ENCODE measurements at places on chromosomes 1 and 21. TPM values are rescaled to one million over a fixed set of nuclear protein-coding genes. Genes with fewer than 3 reads are reported as not detected.

Gene LENEP
- not detected for total RNA-seq

Gene SPATA21
- not detected for total RNA-seq

Gene FCRLB
- 1.0 TPM for total RNA-seq

Gene CD52
- not detected for total RNA-seq

Gene CLDN19
- 1.6 TPM for total RNA-seq

Gene DNAJC28
- total RNA-seq = 2.1 TPM

Gene C8A
- not detected for total RNA-seq

Gene TRABD2B
- total RNA-seq = 0.52 TPM

Gene UTS2
- total RNA-seq = not detected

Gene FCRL1
- under 0.01 TPM for total RNA-seq

Gene FMOD
- total RNA-seq = 58.5 TPM

Gene TMEM240
- total RNA-seq = 2.1 TPM

Gene LCE1F
- total RNA-seq = not detected

Gene NUDT4B
- 1.0 TPM for total RNA-seq

Gene UBXN10
- 0.52 TPM for total RNA-seq

Gene SLC30A10
- total RNA-seq = 1.0 TPM

Gene IGSF21
- not detected for total RNA-seq

Gene STXBP3
- 28.2 TPM for total RNA-seq

Gene MTARC2
- total RNA-seq = 10.4 TPM

Gene CYP4A11
- total RNA-seq = under 0.01 TPM

Gene GJA9
- not detected for total RNA-seq

Gene GRIK3
- total RNA-seq = 0.52 TPM

Gene CACNA1E
- total RNA-seq = 0.52 TPM

Gene TNFRSF4
- 0.52 TPM for total RNA-seq

Gene CDK11B
- total RNA-seq = 8.4 TPM

Gene CIART
- total RNA-seq = 2.1 TPM

Gene WASF2
- total RNA-seq = 25.6 TPM

Gene ARTN
- total RNA-seq = not detected

Gene PSEN2
- 173 TPM for total RNA-seq

Gene NDUFS5
- total RNA-seq = 503 TPM

Gene C1orf94
- total RNA-seq = not detected

Gene MYBPH
- 27.7 TPM for total RNA-seq

Gene RNU1-4
- under 0.01 TPM for total RNA-seq

Gene RNF186
- not detected for total RNA-seq

Gene MSH4
- total RNA-seq = 1.0 TPM

Gene SLC25A34
- total RNA-seq = 1.6 TPM

Gene SYDE2
- total RNA-seq = 5.2 TPM

Gene RHBDL2
- total RNA-seq = 0.52 TPM

Gene OR10J1
- total RNA-seq = not detected

Gene FAM72B
- total RNA-seq = 1.0 TPM

Gene CHD5
- not detected for total RNA-seq

Gene TRIM46
- under 0.01 TPM for total RNA-seq

Gene SLC30A2
- under 0.01 TPM for total RNA-seq

Gene PTPN7
- 0.52 TPM for total RNA-seq

Gene OLFML2B
- 29.7 TPM for total RNA-seq

Gene SHISAL2A
- 0.52 TPM for total RNA-seq

Gene OR6N1
- total RNA-seq = not detected

Gene ADAMTS4
- total RNA-seq = 4.7 TPM

Gene DDAH1
- 12.0 TPM for total RNA-seq

Gene FTCD
- total RNA-seq = 0.52 TPM

Gene ADGRL4
- total RNA-seq = 15.7 TPM

Gene CD53
- 19.8 TPM for total RNA-seq

Gene ZYG11A
- not detected for total RNA-seq

Gene TRAF3IP3
- total RNA-seq = 1.0 TPM
